ENCODE measurements at places on chromosomes 1 and 21.
A peak's percentile ranks its signal among the peaks of the same experiment; 100 is the strongest.

DNA sequence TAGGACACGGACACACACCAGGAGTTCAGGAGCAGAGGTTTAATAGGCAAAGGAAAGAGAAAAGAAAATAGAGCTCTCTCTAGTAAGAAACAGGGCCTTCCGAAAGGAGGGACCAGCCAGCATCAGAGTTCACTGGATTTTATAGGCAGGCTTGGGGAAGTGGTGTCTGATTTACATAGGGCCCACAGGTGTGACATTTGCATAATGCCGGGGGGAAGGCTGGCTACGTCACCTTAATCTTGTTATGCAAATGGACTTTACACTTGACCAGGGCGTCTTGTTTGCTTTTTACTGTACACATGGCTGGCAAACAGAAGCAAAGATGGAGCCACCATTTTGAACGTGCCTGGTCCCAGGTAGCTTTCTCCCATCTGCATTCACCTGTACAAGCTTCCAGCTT is at the start of gene OR14A16:
Gene OR14A16, minus strand, starts transcription at position 97 of the 400 bp plus-strand sequence. CDS start 8,390 bp downstream, outside the sequence.
- no peak for DNase-seq

DNA sequence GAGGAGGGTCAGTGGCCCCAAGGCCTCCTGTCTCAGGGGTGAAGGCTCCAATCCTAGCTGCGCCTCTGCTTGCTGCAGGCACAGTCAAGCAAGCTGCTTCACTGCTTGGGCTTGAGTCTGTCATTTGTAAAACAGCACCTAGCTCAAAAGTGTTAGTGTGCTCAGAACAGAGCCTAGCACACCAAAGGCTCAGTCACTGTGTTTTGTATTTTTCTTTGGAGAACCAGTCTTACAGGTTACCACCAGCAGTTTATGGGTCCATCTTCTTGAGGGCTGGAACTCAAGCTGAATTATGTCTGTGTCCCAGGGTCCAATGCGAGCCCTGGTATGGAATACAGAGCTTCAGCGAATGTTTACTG is 113.6 kb downstream of the DMRTB1 start:
- DNase-seq, result no peak

DNA sequence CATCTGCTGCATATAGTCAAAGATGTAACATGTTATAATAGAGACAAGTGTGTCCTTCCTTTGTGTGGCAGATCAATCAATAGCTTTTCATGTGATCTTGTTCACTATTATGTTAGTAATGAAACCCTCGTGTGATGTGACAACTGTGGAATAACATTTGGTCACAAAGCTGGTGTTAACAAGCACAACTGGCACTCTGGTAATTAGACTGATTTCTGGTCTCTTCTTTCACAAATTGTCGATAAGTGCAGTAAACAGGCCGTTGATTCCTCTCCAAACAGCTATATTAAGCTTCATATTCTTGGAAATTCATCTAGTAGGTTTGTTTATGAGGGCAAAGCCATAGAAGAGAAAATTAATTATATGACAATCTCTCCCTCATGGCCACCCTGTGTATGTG is 616.7 kb upstream of the PTBP2 start:
- no peak for DNase-seq

- no peak for DNase-seq
Observed at GRCh38 chr1:165858364-165858823, 31.0 kb downstream of the UCK2 start.

DNA sequence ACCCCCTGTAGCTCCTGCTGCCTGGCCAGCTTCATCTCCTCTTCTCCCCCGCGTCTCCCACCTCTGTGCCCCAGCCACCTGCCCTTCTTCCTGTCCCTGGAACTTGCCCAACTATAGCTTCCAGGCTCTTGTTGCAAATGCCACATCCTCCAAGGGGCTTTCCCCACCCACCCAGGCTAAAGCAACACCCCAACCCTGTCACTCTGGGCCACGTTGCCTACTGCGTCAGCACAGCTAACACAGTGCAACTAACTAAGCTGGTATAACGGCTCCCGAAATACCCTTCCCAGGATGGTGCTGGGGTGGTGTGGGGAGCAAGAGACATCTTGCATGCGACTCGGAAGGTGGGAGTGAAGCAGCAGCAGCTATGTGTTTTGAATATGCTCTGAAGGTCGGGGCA is 19.7 kb downstream of the CAMK2N1 start:
- no peak for DNase-seq

GRCh38 chr1:8691662-8692061 is 125.8 kb downstream of the RERE start:
- no peak for DNase-seq

DNA sequence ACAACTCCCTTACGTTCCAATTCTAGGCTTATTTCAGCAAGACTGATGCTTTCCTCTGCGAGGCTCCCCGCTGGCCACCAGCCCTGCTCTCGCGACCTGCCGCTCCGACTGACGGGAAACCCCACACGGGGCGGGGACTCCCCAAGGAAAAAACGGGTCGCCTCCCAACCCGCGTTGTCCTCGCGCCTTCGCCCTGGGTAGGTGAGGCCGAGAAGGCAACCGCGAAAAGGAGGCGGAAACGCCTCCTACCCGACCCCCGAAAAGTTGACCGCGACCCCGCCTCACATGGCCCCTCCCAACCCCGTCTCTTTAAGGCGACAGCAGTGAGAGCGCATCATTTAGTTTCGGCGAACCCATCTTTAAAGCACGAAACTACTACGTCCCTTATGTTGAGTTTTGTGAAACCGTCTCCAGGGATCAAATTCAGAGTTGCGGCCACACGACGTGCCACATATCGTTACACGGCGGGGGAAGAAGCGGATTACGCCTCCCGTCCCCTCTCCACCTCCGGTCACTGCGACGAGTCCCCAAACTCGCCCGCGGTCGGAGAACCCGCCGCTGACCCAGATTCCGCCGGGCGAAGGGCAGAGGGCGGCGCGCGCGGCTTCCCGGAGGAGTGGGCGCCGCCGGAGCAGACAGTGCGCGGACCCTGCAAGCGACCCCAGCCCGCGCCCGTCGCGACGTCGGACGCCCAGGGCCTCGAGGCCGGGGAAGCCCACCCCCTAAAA is 1.2 kb downstream of the ANP32E start:
- peak; percentile 94 for DNase-seq

DNA sequence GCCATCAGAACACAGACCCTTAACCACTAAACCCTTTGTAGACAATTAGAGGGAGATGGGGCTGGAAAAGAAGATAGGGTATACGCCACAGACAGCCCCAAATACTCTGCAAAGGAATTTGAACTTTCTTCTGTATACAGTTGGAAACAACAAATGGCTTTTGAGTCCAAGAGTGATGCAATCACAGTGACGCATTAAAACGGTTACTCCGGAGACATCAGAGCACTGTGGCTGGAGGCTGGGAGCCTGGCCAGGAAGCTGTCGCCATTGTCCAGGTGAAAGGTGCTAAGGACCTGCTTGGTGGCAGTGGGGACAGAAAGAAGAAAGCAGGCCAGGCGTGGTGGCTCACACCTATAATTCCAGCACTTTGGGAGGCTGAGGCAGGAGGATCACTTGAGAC is 4.2 kb downstream of the FLAD1 start:
- no peak for DNase-seq

DNA sequence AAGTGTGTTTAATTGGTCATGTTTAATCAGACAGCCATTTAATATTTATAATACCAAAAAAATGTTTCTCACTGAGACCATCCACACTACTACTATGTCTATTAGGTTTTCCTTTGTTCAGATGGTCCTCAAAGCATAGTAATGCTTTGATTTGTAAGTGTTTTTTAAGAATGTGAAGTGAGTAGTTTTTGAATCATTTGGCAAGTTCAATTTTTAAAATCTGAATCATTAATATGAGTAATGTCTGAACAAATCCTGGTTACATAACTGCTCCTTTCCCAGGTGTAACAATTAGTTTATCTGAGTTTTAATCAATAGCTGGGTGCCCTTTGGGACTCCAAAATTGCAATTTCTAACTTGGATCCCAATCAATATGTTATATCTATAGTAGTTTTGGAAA is 23.5 kb upstream of the RPL5 start:
- no peak for DNase-seq

GRCh38 chr1:186420923-186421322 is 40.0 kb downstream of the PDC start:
- no peak for DNase-seq

DNA sequence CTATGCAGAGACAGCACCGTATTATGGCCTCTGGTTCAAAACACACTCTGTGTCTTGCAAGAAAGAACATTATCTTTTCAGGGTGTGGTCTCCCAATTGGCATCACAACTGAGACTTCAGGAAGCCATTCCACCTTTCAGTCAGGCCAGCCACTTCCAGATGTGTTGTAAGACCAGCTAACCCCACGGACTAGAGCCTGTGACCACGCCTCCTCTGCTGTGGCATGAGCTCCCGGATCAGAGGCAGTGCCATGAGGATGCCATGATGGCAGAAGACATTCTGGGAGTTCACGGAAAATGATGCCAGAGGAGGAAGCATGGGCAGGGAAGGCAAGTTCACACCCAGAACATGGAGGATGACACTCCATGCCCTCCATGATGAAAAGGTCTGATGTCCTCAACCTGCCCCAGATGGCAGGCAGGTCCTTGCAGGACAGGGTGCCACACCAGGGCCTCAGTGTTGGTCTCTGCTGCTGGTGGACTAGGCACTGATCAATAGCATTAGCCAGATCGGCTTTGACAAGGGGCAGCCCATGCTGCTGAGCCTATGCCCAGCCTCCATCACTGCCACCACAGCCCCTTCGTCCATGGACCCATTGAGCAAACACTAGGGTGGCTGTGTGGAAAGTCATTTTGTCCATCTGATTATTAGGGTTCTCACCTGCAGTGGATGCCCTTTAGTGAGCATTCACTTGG is 341.6 kb downstream of the MATN1 start:
- no peak for DNase-seq

DNA sequence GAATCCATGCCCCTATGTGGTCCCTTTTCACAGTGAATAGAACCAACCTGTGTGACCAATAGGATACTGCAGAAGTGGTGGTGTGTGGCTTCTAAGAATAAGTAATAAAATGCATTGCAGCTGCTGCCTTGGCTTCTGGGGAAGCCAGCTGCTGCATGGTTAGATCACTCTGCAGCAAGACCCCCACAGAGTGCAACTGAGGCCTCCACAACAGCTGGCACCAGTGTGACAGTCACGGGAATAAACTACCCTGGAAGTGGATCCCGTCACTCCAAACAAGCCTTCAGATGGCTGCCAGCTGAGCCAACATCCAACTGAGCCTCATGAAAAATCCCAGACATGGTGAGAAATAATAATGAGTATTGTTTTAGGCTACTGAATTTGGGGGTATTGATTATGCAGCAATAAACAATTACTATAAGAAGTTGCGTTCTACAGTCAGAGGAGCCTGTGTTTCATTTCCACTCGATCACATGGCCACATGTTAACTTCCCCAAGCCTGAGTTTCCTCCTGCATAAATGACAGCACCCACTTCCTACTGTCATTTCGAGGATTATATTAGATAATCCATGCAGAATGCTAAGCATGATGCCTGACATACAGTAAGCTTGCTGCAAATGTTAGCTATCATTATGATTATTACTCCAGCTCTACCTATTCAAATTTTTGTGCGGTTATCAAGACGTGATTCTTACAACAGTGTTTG is 20.8 kb upstream of the COG2 start:
- no peak for DNase-seq

DNA sequence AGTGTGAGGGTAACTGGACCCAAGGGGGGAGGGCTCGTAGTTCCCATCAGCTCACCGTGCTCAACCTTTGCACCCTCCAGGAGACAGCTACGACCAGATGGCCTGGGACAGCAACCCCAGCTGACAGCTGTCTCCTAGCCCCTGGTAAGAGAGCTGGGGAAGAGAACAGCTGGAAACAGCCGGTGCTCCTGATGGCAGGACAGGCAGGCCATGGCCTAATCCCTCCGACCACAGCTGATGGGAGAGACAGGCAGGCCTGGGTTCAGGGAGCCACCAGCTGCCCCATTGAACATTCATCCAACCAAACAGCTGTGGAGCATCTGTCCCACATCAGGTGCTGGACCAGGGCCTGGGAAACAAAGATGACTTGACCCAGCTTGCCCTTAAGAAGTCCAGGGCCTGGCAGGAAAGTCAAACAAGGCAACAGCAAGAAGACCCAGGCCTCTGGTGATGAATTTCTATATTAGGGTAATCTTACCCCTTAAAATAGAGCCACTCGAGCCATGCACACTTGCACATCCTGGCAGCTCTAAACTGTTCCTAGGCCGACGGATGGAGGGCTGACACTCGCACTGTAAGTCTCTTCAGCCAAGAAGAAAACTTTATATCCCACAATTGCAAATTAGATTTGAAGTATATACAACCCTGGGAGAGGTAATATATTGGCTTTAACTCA is 12.2 kb downstream of the OLFML2B start:
- no peak for DNase-seq

- DNase-seq, result no peak
Observed at GRCh38 chr1:112702067-112702395, 4.9 kb downstream of the RHOC start.

DNA sequence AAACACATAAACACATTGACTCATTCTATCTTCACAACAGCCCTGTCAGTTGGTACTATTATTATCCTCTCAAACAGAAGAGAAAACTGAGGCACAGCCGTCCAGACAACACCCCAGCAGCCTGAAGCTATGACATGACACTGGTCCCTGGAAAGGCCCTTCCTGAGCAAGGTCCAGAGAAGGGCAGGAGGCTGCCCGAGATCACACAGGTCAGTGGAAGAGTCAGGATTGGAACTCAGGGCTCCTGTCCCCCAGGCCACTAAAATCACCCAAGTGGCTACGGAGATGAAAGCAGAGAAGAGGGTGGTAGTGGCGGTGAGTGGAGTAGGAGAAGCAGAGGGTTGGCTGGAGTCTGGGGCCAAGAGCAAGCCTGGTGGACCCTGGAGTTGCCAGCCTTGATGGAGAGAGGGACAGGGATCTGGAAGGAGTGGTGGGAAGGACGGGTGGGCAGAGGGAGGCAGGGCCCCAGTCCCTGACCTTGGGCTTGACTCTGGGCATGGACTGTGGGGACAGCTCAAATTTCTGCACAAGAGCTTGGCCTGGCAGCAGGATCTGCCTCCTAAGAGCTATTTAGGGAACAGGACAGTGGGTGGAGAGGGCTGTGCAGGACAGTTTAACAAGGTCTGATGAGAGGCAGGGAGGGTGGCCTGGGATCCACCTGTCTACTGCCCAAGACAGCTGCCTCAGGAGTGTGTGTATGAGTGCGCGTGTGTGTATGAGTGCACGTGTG is 15.8 kb downstream of the MYOM3 start:
- DNase-seq, result no peak

DNA sequence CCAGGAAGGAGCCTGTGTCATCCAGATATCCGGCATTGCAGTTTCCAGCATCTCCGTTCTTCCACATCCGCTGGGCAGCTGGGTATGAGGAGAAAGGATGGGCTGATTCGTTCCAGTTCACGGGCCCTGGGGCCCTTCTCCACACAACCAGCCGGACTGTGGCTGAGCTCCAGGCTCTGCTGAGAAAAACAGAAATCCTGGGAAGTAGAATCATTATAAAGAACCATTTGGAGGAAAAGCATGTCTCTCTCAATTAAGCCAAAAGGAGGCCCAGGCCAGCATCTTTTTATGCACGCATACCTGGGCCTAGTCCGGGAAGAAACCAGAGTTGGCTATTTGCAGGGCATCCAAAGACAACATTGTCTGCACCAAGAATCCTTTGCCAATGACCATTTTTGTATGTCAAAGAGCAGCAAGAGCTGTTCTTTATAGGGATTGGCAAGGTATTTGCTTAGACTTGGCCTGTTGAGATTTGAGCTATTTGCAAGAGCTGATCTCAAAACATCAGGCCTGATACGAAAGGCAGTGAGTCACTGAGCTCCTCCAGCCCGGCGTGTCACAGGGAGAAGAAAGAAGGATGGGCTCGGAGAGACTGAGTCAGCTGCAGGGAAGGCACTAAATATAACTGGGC is 84.9 kb upstream of the ARHGEF16 start:
- DNase-seq, result no peak

Measured in CD4-positive, alpha-beta T cell treated with Interleukin-10 for 1 hour (primary cell).